ENCODE measurements at places on chromosomes 5 and 9. TPM values are rescaled to one million over a fixed set of nuclear protein-coding genes. Genes with fewer than 3 reads are reported as not detected.

DNA sequence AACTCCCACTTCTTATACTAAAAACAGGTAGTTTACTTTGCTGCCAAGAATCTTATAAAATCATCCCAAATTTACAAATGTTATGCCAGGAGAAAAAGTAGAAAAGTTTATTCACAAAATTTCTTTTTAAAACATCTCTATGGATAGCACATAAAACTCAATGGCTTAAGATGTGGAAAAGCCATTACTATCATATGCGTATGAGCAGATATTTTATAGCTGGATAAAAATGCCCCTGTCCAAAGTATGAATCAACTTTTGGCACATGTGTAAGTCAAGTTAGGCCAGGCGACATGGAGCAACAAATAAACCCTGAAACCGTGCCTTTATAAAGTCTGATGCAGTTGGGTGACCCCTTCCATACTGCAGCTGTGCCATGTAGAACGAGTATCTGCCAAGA, 38.6 kb upstream of the FBP1 start:
- DNase-seq = no peak

DNA sequence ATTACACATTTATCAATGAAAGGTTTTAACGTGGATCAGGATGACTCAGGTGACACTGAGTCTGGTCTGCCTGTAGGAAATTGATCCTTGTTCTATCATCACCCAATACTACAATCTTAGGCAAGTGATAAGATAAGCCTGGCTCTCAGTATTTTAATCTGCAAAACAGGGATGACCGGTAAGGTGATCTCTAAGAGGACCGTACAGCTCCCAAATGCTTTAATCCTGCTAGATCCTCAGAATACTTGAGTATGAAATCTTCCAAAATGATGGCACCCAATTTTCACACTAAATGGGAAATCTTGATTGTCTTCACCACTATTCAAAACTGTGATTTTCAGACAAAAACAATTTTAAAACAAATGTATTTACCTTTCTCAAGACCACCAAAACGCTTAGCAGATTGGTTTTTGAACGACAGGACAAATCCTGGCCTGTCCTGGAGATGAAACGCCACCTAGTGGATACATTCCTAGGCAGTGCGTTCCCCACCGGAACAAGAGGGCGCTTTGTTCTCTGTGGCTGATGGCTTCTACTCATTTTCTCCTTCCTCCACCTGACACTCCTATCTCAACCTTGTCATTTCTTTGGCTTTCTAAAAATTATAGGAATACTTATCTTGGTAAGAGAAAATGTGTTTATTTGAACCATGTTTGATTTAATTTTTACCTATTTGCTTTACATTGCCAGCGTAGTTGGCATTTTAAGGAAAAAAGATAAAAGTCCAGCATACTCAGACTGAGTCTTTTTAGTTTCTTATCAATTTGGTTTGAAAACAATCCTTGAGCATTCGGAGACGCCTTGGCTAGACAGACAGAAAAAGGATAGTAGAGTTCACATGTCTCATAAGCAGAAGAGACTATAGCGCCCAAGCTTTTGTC, 41.2 kb upstream of the VCAN start:
- peak; percentile 77 for DNase-seq

- no peak for DNase-seq
Measured at GRCh38 chr9:115770521-115770920, 383.1 kb upstream of the PAPPA start.

DNA sequence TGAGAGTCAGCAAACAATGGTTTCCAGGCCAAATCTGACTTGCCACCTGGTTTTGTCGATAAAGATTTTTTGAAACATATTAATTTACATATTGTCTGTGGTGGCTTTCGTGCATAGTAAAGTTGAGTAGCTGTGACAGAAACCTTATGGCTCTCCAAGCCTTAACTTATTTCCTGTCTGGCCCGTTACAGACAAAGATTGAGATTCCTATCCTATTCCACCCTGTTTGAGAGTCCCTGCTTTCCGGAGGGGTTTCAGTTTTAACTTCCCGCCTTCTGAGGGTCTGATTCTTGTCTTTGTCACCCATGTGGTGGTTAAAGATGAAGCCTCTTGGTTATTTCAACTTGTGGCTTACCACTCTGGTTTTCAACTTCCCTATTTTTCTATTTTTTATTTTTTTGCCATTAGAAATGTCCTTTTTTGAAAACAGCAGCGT, 11.4 kb downstream of the OTULIN start:
- DNase-seq = no peak

The IFT74 gene
- total RNA-seq = 5.2 TPM

DNA sequence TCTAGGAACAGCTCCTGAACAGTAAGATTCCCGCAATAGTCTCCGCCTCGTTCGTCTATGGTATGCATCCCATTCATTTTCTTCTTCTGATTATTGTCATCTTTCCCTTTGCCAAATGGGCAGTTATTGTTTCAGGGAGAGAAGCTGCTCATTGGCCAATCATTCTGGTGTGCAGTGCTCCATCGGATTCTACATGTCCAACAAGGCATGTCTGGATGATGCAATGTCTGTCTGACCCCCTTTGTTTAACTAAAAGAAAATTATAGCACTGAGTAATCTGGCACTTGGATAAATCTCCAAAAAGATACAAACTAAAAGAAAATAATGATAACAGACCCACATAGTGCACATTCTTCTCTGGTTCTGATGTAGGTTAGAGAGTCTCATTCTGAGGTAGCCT, 515.6 kb upstream of the DMAC1 start:
- DNase-seq = no peak

DNA sequence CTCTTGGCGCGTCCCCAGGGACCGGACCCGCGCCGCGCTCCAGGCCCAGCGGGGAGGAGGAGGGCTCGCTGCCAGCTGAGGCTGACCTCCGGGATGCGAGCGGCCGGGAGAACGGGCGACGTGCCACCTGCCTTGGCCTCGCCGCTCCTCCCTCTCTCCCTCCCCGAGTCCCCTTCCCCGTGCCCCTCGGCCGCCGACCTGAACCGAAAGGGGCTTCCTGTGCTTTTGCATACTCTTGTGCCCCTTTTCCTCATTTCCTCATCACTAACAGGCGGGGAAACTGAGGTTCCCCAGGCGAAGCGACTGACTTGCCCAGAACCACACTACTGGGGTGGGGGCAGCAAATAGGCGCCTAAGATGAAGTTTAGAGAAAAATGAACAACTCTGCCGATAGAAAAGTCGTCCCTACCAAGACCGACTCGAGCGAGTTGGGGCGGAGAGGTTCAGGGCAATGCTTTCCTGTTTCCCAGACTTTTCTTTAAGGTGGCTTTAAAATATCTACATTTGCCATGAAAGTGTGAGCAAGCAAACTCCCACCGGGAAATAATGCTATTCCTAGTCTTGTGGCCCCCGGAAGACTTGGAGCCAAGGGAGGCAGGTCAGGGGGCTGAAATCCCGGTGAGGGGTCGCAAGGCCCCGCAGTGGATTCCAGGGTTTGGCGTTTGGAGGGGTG, 580 bp upstream of the DUSP1 start:
- no peak for DNase-seq

The HNRNPAB gene
- 99.2 TPM for total RNA-seq

The SLC30A5 gene
- total RNA-seq = 20.6 TPM

- no peak for DNase-seq
Measured at GRCh38 chr5:76742583-76742982, 26.7 kb downstream of the F2R start.

GRCh38 chr5:160507221-160507721, 85.6 kb downstream of the PTTG1 start:
- no peak for DNase-seq

DNA sequence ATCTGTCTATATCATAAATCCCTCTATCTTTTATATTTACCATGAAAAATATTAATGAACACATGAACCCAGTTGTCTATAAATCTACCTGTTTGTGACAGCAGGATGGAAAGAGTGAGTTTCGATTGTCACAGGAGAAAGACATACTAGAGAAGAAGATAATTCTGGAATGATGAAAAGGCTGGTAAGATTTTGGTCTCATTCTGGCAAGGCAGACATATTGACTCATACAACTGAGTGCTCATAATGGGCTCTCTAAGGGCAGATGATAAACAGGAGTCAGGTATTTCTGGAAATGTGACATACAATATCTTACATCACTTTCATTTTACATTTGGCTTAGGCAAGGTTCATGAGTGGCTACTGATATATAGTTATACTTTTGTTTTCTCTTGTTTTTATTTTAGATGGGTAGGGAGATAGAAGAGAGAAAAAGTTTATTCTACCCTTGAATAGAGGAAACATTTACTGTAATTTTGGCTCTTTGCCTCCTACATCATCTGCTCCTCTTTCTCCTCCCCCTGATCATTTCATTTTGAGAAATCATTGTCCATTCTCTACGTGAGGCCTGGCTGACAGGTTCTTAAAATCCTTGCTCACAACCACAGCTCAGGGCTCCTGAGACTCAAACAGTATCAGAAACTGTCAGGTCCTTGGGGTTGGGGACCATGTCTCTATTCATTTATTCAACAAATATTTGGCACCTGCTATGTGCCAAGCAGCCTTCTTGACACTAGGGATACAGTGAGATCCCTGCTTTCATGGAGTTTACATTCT, 14.4 kb downstream of the ELOVL7 start:
- DNase-seq = no peak

- no peak for DNase-seq
Measured at GRCh38 chr9:106920701-106921283, 57.8 kb downstream of the ZNF462 start.

DNA sequence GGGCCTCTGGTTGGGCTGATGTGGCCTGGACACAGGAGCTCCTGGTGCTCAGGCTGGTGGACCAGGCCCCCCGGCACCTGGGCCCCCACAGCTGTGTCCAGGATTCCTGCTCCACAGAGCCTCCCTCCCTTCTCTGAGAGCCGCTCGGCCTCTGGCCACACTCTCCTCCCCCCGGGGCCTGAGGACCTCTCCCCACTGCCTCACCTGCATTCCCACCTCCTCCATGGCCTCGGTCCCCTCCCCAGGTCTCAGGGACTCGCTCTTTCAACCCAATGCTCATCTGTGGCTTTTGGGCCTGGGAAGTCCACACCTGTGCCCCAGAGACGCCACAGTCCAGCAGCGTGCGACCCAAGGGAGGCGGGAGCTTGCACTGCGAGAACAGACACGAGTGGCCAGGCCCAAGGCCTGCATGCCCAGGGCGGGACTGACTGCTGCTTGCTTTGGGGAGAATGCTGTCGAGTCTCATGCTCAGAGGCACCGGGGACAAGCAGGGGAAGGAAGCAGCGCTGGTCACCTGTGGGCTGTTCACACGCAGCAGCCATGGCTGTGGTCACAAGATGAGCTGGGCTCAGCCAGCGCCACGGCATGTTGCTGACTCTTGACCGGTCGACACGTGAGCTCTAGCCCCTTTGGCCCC, 14.6 kb downstream of the PAEP start:
- no peak for DNase-seq

The MEGF9 gene
- total RNA-seq = 14.3 TPM

The FCN2 gene
- not detected for total RNA-seq

The FOXD4L6 gene
- total RNA-seq = not detected

DNA sequence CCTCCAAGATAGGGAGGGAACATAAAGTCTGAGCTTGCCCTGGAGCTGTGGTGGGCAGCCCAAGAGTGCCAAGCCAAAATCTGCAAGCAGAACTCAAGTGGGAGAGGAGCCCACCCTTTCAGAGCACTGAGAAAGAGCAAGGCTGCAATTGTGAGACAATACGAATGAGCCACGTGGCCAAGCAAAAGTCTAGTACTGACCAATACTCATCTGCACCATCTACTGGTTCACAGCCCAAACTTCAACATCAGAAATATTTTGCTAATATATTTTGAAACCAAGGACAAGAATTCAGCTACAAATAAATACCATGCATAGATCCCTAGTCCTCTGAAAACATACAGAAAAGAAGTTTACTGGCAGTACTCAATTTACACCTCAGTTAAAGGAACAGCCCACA, 696.2 kb upstream of the COX7C start:
- no peak for DNase-seq

GRCh38 chr9:24286761-24287160, 258.9 kb downstream of the IZUMO3 start:
- no peak for DNase-seq

DNA sequence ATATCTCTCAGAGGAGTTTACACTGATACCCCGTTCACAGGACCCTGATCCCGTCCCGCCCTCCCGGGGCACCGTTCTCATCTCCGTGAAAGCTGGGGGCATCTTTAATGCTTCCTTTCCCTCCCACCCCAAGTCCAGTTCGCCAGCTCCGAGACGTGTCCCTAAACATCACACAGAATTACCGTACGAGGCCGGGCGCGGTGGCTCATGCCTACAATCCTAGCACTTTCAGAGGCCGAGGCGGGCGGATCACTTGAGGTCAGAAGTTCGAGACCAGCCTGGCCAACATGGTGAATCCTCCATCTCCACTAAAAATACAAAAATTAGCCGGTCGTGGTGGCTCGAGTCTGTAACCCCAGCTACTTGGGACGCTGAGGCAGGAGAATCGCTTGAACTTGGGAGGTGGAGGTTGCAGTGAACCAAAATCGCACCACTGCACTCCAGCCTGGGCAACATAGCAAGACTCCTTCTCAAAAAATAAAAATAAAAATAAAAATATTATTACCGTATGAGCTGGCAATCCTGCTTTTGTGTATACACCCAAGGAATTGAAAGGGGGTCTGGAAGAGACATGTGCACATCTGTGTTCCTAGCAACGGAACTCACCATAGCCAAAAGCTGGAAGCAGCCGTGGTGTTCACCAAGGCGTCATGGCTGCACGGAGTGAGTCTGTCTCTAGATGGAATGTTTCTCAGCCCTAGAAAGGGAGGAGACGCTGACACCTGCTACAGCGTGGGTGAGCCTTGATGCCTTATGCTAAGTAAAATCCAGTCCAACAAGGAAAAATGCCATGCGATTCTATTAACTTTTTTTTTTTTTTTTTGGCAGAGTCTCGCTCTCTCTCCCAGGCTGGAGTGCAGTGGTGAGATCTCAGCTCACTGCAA, 1.2 kb upstream of the ABO start:
- no peak for DNase-seq

The SPINK7 gene
- not detected for total RNA-seq

GRCh38 chr5:168093200-168093910, 198.1 kb upstream of the WWC1 start:
- no peak for DNase-seq

The PCDHB10 gene
- 0.21 TPM for total RNA-seq

The LRRC70 gene
- 11.8 TPM for total RNA-seq

The GCNT4 gene
- 0.43 TPM for total RNA-seq

The ZNF608 gene
- 15.4 TPM for total RNA-seq

The KCNIP1 gene
- total RNA-seq = not detected

- no peak for DNase-seq
Measured at GRCh38 chr5:179421144-179421901, 76.1 kb upstream of the ADAMTS2 start.

- DNase-seq = no peak
Measured at GRCh38 chr9:4422495-4422894, 67.8 kb upstream of the SLC1A1 start.

- no peak for DNase-seq
Measured at GRCh38 chr9:20357037-20357432, 265.3 kb downstream of the MLLT3 start.

The SLC6A19 gene
- total RNA-seq = not detected

- DNase-seq = no peak
Measured at GRCh38 chr5:57632937-57633336, 150.3 kb upstream of the ACTBL2 start.

DNA sequence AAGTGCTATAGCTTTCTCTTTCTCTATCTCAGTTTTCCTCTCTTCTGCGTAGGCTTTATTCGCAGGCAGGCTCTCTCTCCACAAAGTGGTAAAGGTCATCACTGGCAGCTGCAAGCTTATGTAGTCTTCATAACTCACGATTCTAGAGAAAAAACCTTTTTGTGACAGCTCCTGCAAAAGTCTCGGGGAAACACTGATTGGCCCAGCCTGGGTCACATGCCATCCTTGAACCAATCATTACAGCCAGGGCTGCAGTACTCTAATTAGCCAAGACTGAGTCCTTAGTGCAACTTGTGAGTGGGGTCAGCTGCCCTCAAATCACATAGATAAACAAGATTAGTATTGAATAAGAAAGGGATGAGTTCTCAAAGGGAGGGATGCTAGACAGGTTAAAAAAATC, 18.3 kb upstream of the FRMPD1 start:
- no peak for DNase-seq
